ENCODE measurements at places on chromosomes 3 and 15.

DNA sequence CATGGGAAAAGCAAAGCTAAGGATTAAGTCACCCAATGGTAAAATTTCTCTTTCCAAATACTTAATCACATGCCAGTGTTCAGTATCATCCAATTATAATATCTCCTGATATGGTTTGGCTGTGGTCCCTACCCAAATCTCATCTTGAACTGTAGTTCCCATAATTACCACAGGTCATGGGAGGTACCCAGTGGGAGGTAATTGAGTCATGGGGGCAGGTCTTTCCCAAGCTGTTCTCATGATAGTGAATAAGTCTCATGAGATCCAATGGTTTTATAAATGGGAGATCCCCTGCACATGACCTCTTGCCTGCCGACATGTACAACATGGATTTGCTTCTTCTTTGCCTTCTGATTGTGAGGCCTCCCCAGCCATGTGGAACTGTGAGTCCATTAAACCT is 26.1 kb upstream of the NMB start:
- DNase-seq, result peak; percentile 19

DNA sequence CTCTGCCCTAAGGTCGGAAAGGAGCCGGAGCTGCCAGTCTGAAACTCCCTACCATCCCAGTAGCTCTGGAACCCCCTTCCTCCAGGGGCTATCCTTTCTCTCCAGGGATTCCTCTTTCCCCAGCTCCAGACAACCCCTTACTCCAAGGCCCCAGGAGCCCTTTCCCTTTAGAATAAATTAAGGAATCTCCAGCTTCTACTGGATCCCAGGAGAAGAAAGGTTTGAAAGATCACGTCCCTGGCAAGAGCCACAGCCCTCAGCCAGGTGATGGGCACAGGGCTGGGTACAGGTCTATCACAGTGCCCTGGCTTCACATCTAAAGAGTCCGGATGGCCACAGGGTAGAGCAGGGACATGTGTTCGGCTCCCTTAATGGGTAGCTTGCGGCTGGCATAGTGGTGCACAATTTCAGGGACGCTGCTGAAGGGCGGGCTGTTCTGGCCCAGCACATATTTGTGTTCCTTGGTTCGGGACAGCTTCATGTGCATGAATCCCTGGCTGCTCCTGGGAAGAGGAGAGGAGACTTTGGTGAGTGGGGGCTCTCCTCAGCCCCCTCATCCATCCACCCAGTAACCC is 20.0 kb downstream of the SHF start:
- no peak for DNase-seq

- DNase-seq, result peak; percentile 85
Observed at GRCh38 chr3:170614214-170614966, 28.5 kb upstream of the SLC7A14 start.

GRCh38 chr15:52498706-52499105 is 30.0 kb downstream of the MYO5A start:
- no peak for DNase-seq

DNA sequence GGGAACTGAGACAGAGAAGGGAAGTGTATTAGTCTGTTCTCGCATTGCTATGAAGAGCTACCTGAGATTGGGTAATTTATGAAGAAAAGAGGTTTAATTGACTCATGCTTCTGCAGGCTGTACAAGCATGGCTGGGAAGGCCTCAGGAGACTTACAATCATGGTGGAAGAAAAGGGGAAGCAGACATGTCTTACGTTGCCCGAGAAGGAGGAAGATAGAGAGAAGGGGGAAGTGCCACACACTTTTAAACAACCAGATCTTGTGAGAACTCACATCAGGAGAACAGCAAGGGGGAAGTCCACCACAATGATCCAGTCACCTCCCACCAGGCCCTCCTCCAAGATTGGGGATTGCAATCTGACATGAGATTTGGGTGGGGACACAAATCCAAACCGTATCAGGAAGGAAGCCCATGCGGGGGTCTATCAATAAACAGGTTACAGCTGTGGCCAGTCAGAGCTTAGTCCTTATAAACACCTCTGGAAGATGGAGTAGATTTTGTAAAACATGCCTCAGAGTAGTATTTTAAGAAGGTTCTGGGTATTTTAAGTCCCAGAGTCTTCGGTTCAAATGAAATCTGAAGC is 153.9 kb downstream of the GHSR start:
- no peak for DNase-seq

DNA sequence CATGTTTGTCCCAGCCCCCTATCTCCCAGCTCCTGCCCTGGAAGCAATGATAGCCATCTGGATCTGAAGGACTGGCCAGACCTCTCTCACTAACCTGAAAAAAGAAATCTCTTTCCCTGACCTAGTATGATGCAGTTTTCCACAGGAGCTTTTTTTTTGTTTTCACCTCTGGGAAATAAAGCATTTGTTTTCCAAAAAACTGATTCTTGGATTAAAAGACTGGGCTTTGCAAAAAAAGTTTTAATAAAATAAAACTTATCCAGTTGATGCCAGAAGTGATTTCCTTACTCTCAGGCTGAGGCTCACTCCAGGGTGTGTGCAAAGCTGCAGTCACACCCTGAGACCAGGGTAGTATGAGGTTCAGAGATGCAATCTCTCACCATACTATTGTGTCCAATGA is 104.0 kb downstream of the RYK start:
- no peak for DNase-seq

DNA sequence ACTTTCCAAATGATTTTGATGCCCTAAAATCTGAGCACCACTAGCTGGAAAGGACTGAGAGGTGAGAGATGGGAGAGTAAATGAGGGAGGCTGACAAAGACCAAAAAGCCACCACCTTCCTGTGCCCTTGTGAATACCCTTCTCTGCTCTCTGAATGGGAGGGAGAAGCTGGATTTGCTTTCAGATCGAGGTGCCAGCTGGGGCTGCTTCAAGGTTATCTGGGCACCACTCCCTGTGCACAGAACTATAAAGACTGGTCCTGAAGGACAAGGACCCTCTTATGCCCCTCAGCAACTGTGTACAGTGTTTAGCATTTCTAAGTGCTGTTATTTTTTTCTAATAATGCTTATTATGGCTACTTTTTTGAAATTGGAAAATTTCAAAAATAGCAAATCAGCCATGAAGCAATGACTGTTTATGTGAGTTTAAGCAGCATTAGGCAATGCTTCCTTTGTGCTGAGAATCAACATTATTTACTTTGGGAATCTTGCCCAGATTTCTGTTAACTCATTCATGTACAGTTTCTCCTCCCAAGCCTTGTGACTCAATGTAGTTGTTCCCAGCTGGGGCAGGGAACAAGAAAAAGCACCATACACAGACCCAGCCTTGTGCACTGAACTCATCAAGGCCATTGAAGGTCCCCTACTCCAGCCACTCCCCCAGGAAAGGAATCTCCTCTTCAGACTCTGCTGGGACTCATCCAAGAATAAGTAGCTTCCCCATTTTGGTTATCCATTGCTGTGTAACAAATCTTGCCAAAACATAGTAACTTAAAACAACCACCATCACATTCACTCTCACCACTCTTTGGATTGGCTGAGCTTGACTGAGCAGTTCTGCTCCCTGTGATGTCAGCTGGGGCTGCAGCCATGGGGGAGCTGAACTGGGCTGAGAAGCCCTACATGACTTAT is 37.3 kb upstream of the CDV3 start:
- peak; percentile 96 for DNase-seq

- DNase-seq, result no peak
Observed at GRCh38 chr15:94411285-94411684, 179.9 kb downstream of the MCTP2 start.

DNA sequence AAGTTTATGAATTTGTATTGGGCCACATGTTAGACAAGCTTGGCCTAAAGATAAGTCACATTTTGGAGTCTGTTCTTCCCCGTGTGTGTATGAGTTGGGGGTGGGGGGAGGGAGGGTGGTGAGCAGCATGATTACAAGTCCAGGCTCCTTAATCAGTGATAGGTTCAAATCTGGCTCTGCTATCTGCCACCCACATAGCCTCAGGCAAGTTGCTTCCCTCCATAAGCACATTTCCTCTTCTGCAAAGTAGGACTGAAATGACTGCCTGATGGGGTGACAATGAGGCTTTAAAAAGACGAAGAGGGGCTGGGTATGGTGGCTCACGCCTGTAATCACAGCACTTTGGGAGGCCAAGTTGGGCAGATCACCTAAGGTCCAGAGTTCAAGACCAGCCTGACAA is 1.1 kb upstream of the SPATA12 start:
- DNase-seq, result no peak

DNA sequence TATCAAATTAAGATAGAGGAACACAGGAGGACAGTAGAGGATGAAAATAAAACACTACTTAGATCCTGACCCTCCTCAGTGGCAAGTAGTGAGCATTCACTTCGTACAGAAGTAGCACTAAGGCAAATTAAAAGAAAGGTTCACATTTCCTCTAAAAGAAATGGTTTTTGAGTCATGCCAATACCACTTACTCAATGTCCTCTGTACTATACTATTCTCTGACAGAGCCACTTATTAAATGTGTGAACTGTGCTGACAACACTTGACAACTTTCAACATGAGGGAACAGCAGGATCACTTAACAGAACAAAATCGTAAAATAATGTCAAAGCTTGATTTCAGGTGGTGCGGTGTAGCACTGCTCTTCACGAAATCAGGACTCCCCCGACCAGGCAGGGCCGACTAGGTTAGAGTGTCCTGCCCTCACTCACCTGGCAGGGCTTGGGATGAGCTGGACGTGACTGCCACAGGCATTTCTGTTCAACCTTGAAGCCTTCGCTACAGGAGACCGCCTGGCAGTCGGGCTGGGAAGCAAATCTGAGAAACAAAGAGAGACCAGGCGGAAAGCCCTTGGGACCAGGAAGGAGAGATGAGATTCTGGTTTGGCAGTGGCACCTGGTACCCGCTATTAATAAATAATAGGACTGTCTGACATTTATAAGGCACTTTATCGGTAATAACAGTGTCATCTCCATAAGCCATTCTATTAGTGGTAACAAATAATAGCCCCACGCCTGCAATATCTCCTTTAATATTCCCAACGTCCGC is 611 bp upstream of the SLC27A2 start:
- no peak for DNase-seq

DNA sequence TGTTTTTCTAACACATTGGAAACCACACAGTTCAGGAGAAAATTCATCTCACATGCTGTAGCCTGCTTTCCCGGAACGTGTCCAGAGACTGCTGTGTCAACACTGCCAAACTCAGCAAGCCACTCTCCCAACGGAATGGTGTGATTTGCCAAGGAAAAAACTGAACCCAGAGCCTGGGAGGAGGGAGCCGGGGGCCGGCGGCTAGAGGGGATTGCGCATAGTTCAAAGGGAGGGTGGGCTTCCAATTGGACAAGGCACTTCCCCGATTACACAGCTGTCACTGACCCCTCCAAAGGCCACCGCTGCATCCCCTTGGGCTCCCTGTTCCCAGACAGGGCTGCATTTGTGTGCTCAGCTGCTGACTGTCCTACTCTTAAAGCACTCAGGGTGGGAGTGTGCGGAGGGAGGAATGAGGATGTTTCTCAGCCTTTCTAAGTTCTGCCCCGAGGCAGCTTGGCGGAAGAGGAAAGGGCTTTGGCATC is 256.2 kb downstream of the ZNF621 start:
- DNase-seq, result peak; percentile 35

GRCh38 chr3:182241766-182242488 is 530.2 kb downstream of the SOX2 start:
- peak; percentile 80 for DNase-seq

- peak; percentile 25 for DNase-seq
Observed at GRCh38 chr3:113747283-113748046, 630 bp downstream of the ATP6V1A start.

DNA sequence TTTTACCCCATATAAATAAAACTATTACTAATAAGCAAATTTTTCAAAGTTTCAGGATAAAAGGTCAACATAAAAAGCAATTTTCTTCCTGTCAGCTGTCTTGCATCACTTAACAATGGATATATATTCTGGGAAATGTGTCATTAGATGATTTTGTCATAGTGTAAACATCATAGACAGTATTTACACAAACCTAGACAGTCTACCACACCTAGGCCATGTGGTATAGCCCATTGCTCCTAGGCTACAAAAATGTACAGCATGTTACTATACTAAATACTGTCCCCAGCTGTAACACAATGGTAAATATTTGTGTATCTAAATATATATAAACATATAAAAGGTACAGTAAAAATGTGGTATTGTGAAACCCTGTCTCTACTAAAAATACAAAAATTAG is 156.7 kb downstream of the ANO10 start:
- DNase-seq, result no peak

- DNase-seq, result no peak
Observed at GRCh38 chr3:128494367-128494650, 1.3 kb upstream of the GATA2 start.

DNA sequence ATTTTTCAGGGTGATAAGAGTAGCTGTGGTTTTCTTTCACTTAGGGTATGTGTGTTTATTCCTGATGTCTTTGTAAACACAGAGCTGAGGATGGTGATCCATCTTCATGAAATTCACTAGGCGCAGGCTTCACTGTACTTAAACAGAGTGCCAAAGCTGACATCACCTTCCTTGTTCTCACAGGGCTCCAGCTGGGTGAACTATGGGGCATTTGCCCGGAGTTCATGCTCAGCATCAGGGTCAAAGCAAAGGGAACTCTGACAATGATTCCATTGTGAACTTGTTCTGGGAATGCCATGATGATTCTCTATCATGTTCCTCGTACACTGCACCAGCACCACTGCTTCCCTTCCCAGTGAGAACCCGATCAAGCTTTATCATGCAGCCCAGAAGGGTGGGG is 184.8 kb upstream of the P2RY1 start:
- DNase-seq, result no peak

- DNase-seq, result peak; percentile 11
Observed at GRCh38 chr3:34683851-34684250, 885.4 kb downstream of the PDCD6IP start.

- DNase-seq, result no peak
Observed at GRCh38 chr3:72178463-72179106, 393.6 kb upstream of the PROK2 start.

GRCh38 chr15:74519311-74519710 is 21.7 kb upstream of the ARID3B start:
- DNase-seq, result peak; percentile 57

DNA sequence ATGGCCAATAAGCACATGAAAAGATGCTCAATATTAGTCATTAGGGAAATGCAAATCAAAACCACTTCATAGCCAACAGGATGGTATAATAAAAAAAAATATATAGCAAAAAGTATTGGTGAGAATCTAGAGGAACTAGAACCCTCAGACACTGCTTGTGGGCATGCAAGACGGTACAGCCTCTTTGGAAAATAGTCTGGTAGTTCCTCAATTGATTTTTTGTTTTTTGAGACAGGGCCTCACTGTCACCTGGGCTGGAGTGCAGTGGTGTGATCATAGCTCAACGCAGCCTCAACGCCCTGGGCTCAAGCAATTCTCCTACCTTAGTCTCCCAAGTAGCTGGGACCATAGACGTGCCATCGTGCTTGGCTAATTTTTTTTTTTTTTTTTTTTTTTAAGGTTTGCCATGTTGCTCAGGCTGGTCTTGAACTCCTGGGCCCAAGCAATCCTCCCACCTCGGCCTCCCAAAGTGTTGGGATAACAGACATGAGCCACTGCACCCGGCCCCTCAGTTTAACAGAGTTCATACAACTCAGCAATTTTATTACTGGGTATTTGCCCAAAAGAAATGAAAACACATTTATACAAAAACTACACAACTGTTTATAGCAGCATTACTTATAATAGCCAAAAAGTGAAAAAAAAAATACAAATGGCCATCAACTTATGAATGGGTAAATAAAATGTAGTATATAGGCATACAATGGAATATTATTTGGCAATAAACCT is 5.1 kb downstream of the PRC1 start:
- DNase-seq, result no peak

Measured in fibroblast of villous mesenchyme (primary cell).